ENCODE measurements at places on chromosomes 13 and 19. TPM values are rescaled to one million over a fixed set of nuclear protein-coding genes. Genes with fewer than 3 reads are reported as not detected.

Gene EFNB2
- 55.8 TPM for total RNA-seq

Gene CCDC124
- total RNA-seq: 72.3 TPM

Gene IGFL2
- not detected for total RNA-seq

Gene PSG1
- total RNA-seq: 0.06 TPM

Gene ZNF813
- 4.6 TPM for total RNA-seq

Gene LIN7B
- 1.4 TPM for total RNA-seq

Gene PSG7
- total RNA-seq: not detected

Gene VSTM1
- not detected for total RNA-seq

Gene KLF12
- total RNA-seq: 3.8 TPM

Gene F10
- not detected for total RNA-seq

Gene ZNF540
- 0.16 TPM for total RNA-seq

Gene KLK3
- total RNA-seq: not detected

Measured in bladder microvascular endothelial cell (primary cell).